Uterine smooth muscle cell (primary cell): ENCODE measurements at places on chromosomes 13 and 19. TPM values are rescaled to one million over a fixed set of nuclear protein-coding genes. Genes with fewer than 3 reads are reported as not detected.

Gene ZNF699
- 15.7 and 17.4 TPM in 2 replicates for total RNA-seq

Gene ZNF8
- total RNA-seq: 3.4 and 4.2 TPM in 2 replicates

Gene MRPS31
- total RNA-seq: 21.4 and 26.7 TPM in 2 replicates

Gene TMEM221
- 0.25 TPM in 1 of 2 replicates, not detected in the other for total RNA-seq

Gene PDE4A
- 3.7 and 5.6 TPM in 2 replicates for total RNA-seq

Gene SYT3
- 0.11 and 0.25 TPM in 2 replicates for total RNA-seq

Gene IFNL1
- not detected in 2 replicates for total RNA-seq

Gene PIN1
- total RNA-seq: 94.2 and 123 TPM in 2 replicates

Gene SLC1A6
- total RNA-seq: under 0.01 TPM in 1 of 2 replicates, not detected in the other

Gene ERFL
- under 0.01 TPM in 1 of 2 replicates, not detected in the other for total RNA-seq

Gene KANK3
- total RNA-seq: 0.25 and 0.33 TPM in 2 replicates

Gene S1PR2
- 11.2 and 12.2 TPM in 2 replicates for total RNA-seq

Gene PSG1
- total RNA-seq: 0.22 and 0.62 TPM in 2 replicates

Gene NKPD1
- 0.12 and 0.44 TPM in 2 replicates for total RNA-seq

Gene MEX3D
- total RNA-seq: 50.2 and 50.7 TPM in 2 replicates

Gene GJB6
- total RNA-seq: not detected in 2 replicates

Gene ANKRD24
- total RNA-seq: 0.33 and 1.2 TPM in 2 replicates

Gene ZNF43
- total RNA-seq: 4.7 and 6.0 TPM in 2 replicates

Gene SLC6A16
- under 0.01 TPM in 2 replicates for total RNA-seq

Gene NPAS1
- total RNA-seq: 0.33 and 0.50 TPM in 2 replicates

Gene MISP3
- 0.11 and 0.25 TPM in 2 replicates for total RNA-seq

Gene EFNA2
- total RNA-seq: not detected in 2 replicates

Gene C13orf42
- total RNA-seq: not detected in 2 replicates

Gene NLRP9
- not detected in 2 replicates for total RNA-seq

Gene TDRD12
- total RNA-seq: 0.11 and 0.37 TPM in 2 replicates

Gene PABPC3
- total RNA-seq: 0.11 and 0.37 TPM in 2 replicates

Gene C19orf33
- not detected in 2 replicates for total RNA-seq

Gene CARS2
- 108 and 157 TPM in 2 replicates for total RNA-seq

Gene JSRP1
- total RNA-seq: not detected in 2 replicates

Gene CYP4F3
- not detected in 2 replicates for total RNA-seq

Gene CEACAM3
- not detected in 2 replicates for total RNA-seq

Gene SLC10A2
- total RNA-seq: not detected in 2 replicates

Gene KL
- 0.11 and 0.12 TPM in 2 replicates for total RNA-seq

Gene SIGLEC10
- not detected in 2 replicates for total RNA-seq

Gene ETFB
- 130 and 137 TPM in 2 replicates for total RNA-seq

Gene CATSPERD
- not detected in 2 replicates for total RNA-seq

Gene CHERP
- 3.9 and 5.4 TPM in 2 replicates for total RNA-seq

Gene TMEM38A
- total RNA-seq: 0.77 and 1.4 TPM in 2 replicates

Gene CGB3
- not detected in 2 replicates for total RNA-seq

Gene RELB
- total RNA-seq: 7.6 and 10.2 TPM in 2 replicates

Gene GAS6
- 98.8 and 272 TPM in 2 replicates for total RNA-seq

Gene FFAR3
- total RNA-seq: not detected in 2 replicates

Gene MIER2
- total RNA-seq: 23.5 and 26.0 TPM in 2 replicates

Gene NAA16
- 14.6 and 15.5 TPM in 2 replicates for total RNA-seq

Gene MAB21L1
- total RNA-seq: under 0.01 and 0.12 TPM in 2 replicates

Gene SERPINE3
- total RNA-seq: under 0.01 TPM in 2 replicates

Gene LRRC4B
- 0.12 TPM in 1 of 2 replicates, not detected in the other for total RNA-seq

Gene ZNF222
- total RNA-seq: 7.5 and 7.9 TPM in 2 replicates

Gene ZNF256
- 3.6 and 5.6 TPM in 2 replicates for total RNA-seq

Gene FUT2
- 0.11 TPM in 1 of 2 replicates, not detected in the other for total RNA-seq
